Epithelial cell of proximal tubule (primary cell): ENCODE measurements at places on chromosomes 13 and 19. TPM values are rescaled to one million over a fixed set of nuclear protein-coding genes. Genes with fewer than 3 reads are reported as not detected.

DNA sequence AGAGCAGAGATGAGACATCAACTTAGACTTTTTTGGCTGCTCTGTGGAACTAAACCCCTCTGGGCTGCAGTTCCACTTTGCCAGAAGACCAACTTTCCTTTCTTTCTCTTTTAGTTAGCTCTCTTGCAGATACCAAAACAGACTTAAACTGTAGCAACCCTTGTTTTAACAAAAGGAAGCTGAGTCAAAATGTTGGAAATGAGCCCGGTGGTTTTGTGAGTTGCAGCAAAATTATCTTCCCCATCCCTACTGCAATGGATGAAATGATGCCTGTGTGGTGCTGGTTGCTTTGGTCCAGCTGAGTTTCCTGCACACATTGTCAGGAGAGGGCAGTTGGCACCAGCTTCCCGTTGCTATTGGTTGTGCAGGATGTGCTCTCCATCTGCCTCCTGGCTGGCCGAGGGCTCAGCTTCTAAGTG is 115.3 kb downstream of the LRCH1 start:
- no peak for DNase-seq

- DNase-seq = no peak
Observed at GRCh38 chr19:7395360-7396066, 46.8 kb downstream of the ARHGEF18 start.

GRCh38 chr13:36059321-36059720 is 71.9 kb downstream of the DCLK1 start:
- no peak for DNase-seq

DNA sequence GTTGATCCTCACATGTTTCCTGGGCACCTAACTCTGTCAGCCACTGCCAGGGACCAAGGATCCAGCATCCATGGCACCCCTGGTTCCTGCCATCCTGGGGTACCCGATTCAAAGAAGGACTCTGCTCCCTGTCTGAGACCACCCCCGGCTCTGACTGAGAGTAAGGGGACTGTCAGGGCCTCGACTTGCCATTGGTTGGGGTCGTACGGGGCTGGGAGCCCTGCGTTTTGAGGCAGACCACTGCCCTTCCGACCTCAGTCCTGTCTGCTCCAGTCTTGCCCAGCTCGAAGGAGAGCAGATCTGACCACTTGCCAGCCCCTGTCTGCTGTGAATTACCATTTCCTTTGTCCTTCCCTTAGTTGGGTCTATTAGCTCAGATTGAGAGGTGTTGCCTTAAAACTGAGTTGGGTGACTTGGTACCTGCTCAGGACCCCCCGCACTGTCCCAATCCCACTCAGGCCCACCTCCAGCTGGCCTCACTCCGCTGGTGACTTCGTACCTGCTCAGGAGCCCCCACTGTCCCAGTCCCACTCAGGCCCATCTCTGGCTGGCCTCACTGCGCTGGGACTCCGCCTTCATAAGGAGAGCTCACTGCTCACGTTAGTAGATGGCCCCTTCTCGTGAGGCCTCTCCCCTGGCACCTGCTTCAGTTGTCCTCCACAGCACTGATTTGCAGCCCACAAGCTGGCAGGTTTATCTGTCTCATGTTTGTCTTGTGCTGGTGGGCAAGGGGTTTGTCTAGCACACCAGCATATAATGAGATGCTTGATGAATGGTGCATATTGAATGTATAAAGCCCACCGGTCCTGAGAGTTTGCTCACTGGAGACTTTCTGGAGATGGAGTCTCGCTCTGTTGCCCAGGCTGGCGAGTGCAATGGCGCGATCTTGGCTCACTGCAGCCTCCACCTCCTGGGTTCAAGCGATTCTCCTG is 3.9 kb downstream of the RPL28 start:
- DNase-seq = no peak

DNA sequence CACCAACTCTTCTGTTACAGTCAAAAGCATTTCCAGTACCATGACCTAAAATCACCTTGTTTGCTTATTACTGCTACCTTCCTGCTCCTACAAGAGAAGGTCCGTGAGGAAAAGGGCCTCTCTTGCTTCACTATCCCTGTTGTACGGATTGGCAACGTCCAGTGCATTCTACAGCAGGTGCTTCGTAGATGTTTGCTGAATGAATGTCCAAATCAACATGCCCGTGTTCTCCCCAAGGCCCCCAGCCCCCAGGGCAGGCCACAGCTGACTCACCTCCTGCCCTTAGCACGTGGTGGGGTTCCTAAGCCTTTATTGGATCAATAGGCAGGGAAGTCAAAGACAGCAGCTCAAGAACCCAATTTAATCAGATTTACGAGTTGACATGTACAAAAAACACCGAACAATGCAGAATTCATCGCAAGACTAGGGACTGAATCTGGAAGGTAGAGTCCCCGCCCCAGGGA is 5.5 kb upstream of the NAPA start:
- DNase-seq = no peak

DNA sequence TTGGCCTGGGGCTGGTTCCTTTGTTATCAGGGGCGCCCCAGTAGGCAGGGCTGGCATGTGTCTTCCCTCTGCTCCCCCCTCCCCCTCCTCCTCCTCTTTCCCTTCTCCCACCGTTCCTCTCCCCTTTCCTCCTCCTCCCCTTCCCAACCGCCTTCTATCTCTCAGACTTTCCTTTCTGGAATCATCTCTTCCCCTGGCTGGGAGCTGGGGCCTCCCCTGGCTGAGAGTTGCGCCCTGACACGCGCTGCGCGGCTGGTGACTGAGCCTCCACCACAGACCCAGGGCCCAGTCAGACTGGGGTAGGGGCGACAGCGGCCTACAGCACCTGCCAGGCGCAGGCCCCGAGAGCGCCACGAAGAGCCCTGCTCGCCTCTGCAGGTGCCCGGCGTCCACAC is 2.8 kb downstream of the PNMA8B start:
- no peak for DNase-seq

DNA sequence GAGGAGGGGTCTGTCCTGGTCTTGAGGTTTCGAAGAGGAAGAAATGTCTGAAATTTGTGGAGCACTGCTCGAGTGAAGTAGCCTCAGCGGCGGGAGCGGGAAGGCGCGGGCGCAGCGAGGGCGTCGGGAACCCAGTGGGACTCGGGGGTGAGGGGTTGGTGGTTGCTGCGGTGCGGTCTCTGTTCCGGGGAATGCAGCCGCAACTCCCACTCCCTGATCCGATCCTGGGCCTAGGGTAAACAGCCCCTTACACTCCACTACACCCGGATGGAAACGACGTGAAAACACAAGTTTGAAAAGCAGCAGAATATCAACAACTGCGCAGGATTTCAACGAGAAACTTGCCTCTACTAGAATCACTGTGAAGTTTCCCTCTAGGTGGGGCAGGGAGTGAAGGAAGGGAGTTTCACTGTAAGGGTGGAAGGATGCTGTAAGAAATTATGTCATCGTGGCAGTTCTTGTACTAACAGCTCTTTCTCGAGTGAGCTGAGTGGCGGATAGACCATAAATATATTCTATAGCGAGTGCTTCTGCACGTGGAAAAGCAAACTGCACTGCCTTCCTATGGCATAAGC is 2.0 kb upstream of the KLF12 start:
- no peak for DNase-seq

- no peak for DNase-seq
Observed at GRCh38 chr13:96621634-96622183, 372.6 kb downstream of the OXGR1 start.

DNA sequence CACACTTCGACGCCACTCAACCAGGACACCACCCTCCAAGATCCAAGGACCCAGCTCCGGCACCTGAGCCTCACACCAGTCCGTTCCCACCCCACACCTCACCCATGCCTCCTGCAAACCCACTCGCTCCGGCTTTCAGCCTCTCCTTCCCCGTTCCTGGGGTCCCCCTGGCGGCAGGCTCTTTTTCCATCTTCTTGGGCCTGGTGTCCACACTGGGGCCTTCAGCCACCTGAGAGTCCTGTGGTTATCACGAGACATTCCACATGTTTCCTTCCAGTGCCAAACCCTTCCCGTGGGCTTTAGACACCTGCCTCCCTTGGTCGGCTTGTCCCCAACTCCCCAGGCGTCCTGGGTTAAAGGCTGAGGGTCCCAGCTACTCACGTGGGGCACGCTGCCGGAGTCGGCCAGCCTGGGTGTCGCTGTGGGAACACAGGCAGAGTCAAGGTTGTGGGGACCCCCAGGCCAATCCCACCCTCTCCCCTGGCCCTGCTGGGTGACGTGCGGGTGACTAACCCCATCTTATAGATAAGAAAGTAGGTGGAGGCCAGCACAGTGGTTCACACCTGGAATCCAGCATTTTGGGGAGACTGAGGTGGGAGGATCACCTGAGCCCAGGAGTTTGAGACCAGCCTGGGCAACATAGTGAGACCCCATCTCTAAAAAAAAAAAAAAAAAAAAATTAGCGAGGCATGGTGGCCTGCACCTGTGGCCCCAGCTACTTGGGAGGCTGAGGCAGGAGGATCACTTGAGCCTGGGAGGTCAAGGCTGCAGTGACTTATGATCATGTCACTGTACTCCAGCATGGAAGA is 1.9 kb downstream of the JSRP1 start:
- no peak for DNase-seq

GRCh38 chr13:30222254-30222653 is 85.1 kb downstream of the KATNAL1 start:
- no peak for DNase-seq

The COG3 gene
- 13.3 and 15.6 TPM in 2 replicates for total RNA-seq

The ERVK3-1 gene
- 40.4 and 51.0 TPM in 2 replicates for total RNA-seq

The SLC39A3 gene
- total RNA-seq = 42.4 and 53.1 TPM in 2 replicates

The ATP1A3 gene
- 0.36 TPM in 1 of 2 replicates, not detected in the other for total RNA-seq

The ZNF253 gene
- 6.9 and 8.1 TPM in 2 replicates for total RNA-seq

The CGB5 gene
- total RNA-seq = not detected in 2 replicates

The ANKRD10 gene
- total RNA-seq = 36.5 and 54.9 TPM in 2 replicates

The DACH1 gene
- total RNA-seq = 0.86 TPM in 1 of 2 replicates, not detected in the other

The MYO16 gene
- 0.29 and 1.2 TPM in 2 replicates for total RNA-seq
